ENCODE measurements at places on chromosomes 5 and 9. TPM values are rescaled to one million over a fixed set of nuclear protein-coding genes. Genes with fewer than 3 reads are reported as not detected.

C8G gene
- 1.9 TPM for polyA plus RNA-seq

GRCh38 chr5:89342106-89342876 lies 459.3 kb upstream of the MEF2C start:
- no peak overlapping the region for H3K4me3 ChIP-seq
- H3K36me3 ChIP-seq, result no peaks in the 10 kb centered on the region
- no peaks in the 10 kb centered on the region for H3K4me1 ChIP-seq
- H3K27me3 ChIP-seq, result no peaks in the 10 kb centered on the region
- no peak for DNase-seq
- H3K27ac ChIP-seq, result no peak overlapping the region

DNA sequence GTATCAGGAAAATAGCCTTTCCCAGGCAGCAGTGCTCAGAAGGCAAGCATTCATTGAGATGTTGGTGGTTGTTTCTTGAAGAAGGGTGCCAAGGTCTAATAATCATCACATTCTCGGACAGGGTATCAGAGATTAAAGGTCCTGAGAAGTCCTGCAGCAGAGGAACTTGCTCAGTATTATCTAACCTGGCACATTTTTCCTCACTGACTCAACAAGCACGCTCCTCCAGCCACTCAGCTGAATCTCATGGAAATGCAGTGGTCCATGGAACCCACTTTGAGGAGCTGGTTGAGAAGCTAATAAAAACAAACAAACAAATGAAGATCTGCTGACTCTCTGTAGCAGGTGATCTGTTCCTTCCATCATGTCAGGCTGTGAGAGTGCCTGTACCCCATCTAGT lies 35.3 kb upstream of the ICE1 start:
- no peaks in the 10 kb centered on the region for H3K36me3 ChIP-seq
- H3K4me3 ChIP-seq, result no peak overlapping the region
- H3K27ac ChIP-seq, result no peak overlapping the region

DNA sequence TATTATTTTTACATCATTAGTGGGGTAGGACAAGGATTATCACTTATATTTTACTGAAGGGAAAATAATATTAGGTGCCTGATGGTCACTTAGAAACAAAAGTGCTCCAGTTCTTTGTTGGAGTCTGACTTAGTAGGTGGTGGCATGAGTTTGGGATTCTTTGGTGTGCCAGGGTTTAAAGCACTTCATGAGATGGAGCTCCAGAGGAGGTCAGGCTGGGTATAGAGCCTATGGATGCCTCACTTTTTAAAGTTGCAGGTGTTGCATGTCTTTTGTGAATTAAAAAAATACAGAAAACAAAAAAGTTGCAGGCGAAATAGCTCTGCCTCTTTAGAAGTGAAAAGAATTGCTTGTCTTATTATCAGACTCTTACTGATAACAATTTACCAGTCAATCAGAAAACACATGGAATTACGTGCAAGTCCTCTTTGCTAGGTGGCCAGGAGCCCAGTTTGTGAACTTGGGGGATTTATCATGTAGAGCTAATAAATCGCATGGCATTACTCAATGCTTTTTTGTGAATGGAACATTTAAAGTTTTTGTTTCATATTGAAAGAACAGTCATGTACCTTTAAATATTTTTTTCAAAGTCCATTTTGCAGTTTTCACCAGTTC lies 1.6 kb downstream of the ITK start:
- H3K27ac ChIP-seq, result no peak overlapping the region
- H3K36me3 ChIP-seq, result no peaks in the 10 kb centered on the region
- no peaks in the 10 kb centered on the region for H3K27me3 ChIP-seq
- no peak overlapping the region for H3K4me3 ChIP-seq

- no peaks in the 10 kb centered on the region for H3K36me3 ChIP-seq
- peaks cover 7% of the 10 kb centered on the region for H3K4me1 ChIP-seq
- H3K27ac ChIP-seq, result no peak overlapping the region
- DNase-seq, result no peak
- H3K4me3 ChIP-seq, result no peak overlapping the region
- no peaks in the 10 kb centered on the region for H3K27me3 ChIP-seq
These were observed 231.3 kb downstream of the ENC1 start for GRCh38 chr5:74409166-74409706.

DNA sequence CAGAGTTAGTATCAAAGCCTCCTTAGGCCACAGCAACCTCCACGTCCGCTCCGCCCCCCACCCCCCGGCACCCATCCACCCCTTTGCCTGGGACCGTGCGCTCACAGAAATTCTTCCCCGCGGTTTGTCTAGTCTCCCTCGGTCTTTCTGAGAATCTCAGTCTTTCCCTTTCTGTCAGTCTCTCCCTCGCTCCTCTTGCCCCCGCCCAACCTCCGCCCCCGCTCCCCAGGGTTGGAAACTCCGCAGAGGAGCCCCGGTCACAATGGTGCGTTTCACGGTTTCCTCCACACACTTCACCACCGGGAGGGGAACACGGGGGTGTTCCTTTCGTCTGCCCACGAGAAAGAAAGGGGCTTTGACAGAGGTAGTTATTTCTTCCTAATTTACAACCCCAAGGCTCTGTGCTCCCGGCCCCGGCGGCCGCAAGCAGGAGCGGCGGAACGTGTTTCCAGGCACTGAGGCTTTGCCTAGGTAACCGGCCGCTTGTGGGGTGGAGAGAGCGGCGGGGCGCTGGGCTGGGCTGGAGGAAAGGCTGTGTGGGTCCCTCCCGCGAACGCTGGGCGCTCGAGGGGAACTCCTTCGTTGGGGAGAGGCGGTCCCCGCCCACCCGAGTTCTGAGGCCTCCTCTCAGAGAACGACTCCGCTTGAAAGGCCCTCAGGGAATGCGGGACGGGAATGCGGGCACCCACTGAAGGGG lies 2.1 kb downstream of the NR4A3 start:
- peak; percentile 23 for DNase-seq
- H3K27me3 ChIP-seq, result peaks cover 35% of the 10 kb centered on the region
- H3K36me3 ChIP-seq, result no peaks in the 10 kb centered on the region
- no peak overlapping the region for H3K27ac ChIP-seq

- H3K27ac ChIP-seq, result no peak overlapping the region
- DNase-seq, result no peak
- no peak overlapping the region for H3K4me3 ChIP-seq
- no peaks in the 10 kb centered on the region for H3K36me3 ChIP-seq
- no peaks in the 10 kb centered on the region for H3K4me1 ChIP-seq
These were observed 225.6 kb downstream of the SPOCK1 start for GRCh38 chr5:137273511-137273910.

- no peaks in the 10 kb centered on the region for H3K4me1 ChIP-seq
- DNase-seq, result no peak
- no peaks in the 10 kb centered on the region for H3K36me3 ChIP-seq
- H3K27ac ChIP-seq, result no peak overlapping the region
- H3K4me3 ChIP-seq, result no peak overlapping the region
These were observed 69.0 kb downstream of the INVS start for GRCh38 chr9:100167915-100168654.

- H3K27ac ChIP-seq, result no peak overlapping the region
- H3K27me3 ChIP-seq, result no peaks in the 10 kb centered on the region
- H3K4me1 ChIP-seq, result no peaks in the 10 kb centered on the region
- H3K4me3 ChIP-seq, result no peak overlapping the region
- DNase-seq, result no peak
- no peaks in the 10 kb centered on the region for H3K36me3 ChIP-seq
These were observed 1014.1 kb downstream of the PTPRD start for GRCh38 chr9:9598723-9599122.

GRCh38 chr5:147361441-147362175 lies 126.8 kb downstream of the STK32A start:
- DNase-seq, result no peak
- no peak overlapping the region for H3K4me3 ChIP-seq
- no peaks in the 10 kb centered on the region for H3K27me3 ChIP-seq
- H3K36me3 ChIP-seq, result no peaks in the 10 kb centered on the region
